ENCODE measurements at places on chromosomes 3 and 15. TPM values are rescaled to one million over a fixed set of nuclear protein-coding genes. Genes with fewer than 3 reads are reported as not detected.

Gene SI
- polyA plus RNA-seq, result not detected

Gene CHP1
- polyA plus RNA-seq, result 70.8 TPM

Gene NEK11
- 15.8 TPM for polyA plus RNA-seq

- no peak for DNase-seq
Observed at GRCh38 chr3:86793786-86794185, 197.2 kb downstream of the VGLL3 start.

GRCh38 chr3:179425075-179425474, 26.2 kb downstream of the GNB4 start:
- DNase-seq, result no peak

DNA sequence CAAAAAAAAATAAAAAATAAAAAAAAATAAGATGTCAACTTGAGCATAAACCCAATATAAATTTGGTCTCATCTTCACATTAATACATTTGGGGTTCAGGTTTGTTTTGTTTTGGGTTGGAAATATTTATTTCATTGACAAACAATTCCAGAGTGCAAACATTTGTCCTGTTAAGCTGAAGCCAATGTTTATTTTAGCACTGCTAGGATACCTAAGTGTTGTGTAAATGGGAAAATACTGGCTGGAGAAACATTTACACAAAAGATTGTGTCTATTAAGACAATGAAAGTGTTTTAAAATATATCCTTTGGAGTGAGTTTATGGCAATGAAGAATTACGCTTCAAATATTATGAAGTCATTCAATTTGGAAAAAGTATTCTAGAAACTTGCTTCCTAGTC, 91.1 kb downstream of the MEIS2 start:
- no peak for DNase-seq

GRCh38 chr3:46903341-46904302, 26.1 kb downstream of the PTH1R start:
- no peak for DNase-seq

DNA sequence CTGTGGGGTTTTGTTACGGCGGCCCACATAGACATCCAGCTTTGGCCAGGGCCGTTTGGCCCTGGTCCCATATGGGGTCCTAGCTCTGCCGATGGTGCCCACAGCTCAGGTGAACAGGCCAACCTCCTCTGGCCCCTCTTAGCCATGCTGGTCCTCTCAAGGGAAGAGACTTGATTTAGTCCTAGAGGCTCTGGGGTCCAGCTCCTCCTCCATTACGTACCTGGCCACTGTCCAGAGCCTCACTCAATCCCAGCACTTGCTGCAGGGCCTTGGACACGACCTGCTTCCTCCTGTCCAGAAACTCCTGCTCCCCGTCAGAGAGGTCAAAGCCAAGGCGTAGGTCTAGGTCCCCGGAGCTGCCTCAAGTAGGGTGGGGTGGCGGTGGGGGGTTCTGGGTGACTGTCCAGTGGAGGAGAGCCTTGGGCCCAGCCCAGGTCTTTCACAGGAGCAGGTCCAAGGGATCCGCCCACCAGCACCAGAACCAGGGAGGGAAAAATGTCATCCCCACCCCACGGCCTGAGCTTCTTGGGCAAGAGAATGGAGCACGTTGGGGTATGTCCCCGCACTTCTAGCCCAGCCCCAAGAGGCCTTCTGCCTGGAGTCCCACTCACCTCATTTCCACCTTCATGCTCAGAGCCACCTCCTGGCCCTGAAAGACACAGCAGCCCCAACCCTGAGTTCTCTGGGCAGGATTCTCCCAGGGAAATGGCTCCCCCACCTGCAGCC, 6.8 kb downstream of the PLA2G4F start:
- DNase-seq, result no peak

DNA sequence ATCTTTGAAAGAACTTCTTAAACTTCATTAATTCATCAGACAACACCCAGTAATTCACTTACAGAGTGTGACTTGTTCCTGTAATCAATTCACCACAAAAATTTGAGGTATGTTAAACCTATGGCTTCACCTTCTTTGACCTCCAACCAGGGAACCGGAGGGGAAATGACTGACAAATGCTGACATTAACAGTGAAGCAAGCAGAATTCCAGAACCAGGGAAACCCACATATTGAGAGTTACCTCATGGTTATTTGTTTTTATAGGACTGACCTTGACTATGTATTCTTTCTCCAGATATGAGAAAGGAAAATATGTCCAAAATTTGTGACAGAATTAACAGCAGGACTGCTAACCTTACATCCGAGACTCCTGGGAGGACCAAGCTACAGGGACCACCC, 2.7 kb downstream of the P3H2 start:
- no peak for DNase-seq

GRCh38 chr3:126977821-126978220, 5.1 kb upstream of the PLXNA1 start:
- no peak for DNase-seq

- no peak for DNase-seq
Observed at GRCh38 chr15:35080226-35080625, 4.9 kb downstream of the NANOGP8 start.

DNA sequence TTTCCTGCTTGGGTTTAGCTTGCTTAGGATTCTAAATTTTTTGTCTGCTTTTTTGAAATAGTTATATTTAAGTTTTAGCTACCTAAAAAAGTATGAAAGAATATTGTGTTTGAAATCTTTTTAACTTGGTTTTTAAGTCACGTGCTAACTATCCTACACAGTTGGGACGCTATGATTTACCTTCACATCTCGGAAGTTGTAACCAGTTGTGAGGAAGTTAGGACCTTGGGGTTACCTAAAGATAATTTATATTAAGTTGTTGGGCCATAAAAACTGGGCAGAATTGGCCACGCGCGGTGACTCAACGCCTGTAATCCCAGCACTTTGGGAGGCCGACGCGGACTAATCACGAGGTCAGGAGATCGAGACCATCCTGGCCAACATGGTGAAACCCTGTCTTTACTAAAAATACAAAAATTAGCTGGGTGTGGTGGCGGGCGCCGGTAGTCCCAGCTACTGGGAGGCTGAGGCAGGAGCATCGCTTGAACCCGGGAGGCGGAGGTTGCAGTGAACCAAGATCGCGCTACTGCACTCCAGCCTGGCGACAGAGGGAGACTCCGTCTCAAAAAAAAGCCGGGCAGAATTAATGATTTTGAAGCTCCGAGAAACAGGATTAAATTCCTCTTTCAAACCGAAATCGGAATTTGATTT, 1.0 kb downstream of the ZFAND6 start:
- peak; percentile 57 for DNase-seq

- no peak for DNase-seq
Observed at GRCh38 chr3:30986551-30986950, 92.1 kb upstream of the GADL1 start.

- DNase-seq, result no peak
Observed at GRCh38 chr3:170614214-170614966, 28.5 kb upstream of the SLC7A14 start.

DNA sequence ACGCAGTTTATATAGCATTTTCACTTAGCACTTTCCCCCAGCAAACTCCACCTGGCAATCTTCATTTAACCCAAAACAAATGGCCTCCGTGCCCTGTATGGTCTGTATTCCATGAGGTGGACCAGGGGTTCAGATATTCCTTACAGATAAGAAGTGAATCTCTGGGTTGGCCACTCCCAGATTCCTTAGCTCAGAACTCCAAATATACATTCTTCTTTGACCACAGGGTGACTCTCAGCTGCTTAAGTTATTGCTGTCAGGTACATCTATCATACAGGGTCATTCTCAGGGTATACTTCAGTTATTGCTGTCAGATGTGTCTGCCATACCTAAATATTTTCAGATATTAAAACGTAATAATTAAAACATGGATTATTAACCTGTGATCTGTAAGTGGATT, 229.8 kb downstream of the TBL1XR1 start:
- no peak for DNase-seq

DNA sequence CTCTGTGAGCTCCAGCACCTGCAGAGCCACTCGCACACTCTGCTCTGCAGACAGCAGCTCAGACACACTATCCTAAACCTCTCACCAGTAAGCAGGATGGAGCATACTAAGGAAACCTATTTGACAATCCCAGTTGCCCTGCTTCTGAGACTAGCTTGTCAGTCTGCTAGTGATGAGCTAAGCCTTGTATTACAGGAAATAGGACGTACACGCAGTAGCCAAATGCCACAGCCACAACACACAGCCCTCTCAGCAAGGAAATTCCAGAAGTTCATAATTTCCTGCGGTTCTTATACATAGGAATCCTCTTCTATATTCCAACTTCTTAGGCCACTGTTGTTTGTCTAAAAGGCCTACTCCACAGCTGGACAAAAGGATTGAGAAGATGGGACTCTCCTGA, 74.5 kb downstream of the MYLK start:
- no peak for DNase-seq

- DNase-seq, result no peak
Observed at GRCh38 chr3:191136347-191136746, 62.7 kb upstream of the OSTN start.

DNA sequence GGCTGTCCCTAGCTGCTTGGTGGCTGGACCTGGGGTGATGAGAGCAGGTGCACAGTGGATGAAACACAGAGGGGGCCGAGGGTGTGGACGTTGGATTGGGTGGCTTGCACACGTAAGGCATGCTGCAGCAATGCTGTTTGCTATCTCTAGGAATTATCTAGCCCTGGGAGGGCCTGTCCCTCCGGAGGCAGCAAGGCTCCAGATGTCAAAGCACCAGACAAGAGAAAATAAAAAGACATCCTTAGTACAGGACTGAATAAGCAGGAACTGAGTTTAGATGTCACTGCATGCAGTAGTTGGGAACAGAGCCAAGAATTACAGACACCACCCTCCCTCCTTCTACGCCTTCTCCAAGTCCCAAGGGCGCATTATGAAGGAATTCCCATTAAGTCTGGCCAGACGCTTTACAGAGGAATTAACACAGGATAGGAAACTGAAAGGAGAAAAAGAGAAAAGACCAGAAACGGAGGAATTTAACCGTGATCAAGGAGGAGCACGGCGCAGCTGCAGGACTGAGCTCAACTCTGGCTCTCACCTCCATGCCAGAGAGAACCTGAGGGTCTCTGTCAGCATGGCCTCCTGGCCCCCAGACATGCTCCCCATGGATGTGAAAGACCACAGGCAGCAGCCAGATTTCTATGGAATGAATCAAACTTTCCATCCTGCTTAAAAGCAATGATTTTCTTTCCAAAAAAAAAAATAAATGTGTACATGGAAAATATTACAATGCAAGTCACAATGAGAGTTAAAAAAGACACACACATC, 13.8 kb downstream of the ATP10A start:
- peak; percentile 54 for DNase-seq
